ENCODE measurements at places on chromosomes 7 and 10.

DNA sequence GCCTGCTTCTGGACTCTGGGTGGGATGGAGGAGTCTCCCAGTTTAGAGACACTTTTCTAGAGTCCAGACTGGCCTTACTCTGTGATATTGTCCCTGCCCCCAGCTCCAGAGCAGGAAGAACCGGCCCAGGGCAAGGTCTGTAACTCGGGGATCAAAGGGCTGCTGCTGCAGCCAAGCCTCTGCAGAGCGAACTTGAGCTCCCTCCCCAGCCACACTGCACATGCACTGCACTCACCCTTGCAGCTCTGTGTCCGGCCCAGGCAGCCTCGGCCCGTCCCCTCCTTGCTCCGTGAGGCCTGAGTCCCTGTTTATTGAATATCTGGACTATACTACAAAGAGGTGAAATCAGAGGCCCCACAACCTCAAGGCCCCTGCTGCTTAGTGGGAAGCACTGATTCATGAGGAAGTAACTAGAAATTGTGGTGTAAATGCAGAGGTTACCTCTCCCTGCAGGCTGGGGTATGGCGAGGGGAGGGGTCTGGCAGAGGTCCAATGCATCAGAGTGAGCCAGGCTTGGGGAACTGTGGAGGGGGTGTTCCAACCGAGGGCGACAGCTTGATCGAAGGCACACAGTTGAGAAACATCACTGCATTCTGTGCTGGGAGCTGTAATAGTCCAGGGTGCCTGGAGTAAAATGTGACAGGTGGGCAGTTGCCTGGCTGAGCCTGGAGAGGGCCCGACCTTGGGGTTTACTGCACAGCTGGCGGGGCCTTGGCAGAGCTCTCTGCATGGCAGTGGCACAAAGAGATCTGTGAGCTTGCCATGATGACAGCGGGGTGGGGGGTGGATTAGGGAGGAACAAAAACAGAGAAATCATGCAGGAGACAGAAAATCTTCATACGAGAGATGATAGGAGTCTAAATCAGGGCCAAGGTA is 49.1 kb downstream of the AOC1 start:
- DNase-seq: no peak

GRCh38 chr7:96697822-96698221 is 11.8 kb downstream of the SEM1 start:
- DNase-seq: no peak

DNA sequence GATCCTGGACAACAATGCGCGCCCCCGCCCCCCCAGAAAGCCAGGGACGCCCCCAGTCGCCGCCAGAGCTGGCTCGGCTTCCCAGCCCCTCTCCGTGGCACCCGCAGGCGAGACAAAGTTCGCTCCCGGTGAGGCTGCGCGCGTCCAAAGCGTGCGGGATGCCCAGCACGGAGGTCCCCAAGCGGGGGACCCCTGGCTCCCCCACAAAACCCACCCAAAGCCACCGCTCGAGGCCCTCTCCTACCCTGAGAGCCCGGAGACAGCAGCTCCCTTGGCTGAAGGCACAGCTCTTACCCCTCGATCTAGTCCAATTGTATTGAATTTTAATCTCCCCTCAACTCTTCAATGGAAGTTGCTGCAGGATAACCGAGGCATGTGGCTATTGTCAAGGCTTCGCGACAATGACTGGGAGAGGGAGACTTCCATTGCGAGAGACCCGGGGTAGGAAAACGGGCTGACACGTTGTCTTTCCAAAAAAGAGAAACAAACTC is 305.3 kb downstream of the PRPF18 start:
- no peak for DNase-seq

DNA sequence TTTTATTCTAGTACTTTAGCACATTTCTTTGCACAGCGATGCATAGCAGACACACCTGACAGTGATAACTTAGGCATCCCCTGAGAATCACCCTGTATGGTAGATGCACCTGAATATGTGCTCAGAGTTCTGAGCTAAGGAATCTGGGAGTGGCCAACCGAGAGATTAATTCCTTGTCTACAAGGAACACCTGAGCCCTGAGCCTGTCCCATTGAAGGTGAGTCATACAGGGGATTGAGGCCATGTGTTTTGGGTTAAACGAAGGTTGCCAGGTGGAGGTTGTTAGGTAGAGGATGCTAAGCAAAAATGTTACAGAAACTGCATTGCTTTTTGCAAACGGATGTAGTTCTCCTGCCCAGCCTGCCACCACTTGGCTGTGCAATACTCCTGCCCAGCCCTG is 128.9 kb downstream of the AMPH start:
- DNase-seq: no peak

- no peak for DNase-seq
These were observed 4.8 kb downstream of the FGFR2 start for GRCh38 chr10:121593281-121594075.

DNA sequence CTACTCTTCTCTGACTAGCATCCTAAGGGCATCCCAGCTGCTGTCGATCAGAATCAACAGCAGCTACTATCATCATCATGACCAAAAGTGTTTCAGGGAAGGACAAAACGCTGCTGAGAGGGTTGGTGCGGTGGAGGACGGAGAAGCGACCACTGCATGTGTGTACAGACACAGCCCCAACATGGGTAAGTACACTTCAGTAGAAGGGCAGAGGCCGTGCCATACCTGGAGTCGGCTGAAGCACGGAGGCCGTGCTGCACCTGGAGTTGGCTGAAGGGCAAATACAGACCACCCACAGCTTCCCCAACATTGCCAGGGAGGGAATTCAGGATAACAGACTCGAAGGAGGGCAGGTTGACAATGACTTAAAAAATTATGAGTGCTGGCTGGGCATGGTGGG is 67.8 kb upstream of the CYTH3 start:
- DNase-seq: no peak

GRCh38 chr10:317271-317769 is 182.1 kb downstream of the ZMYND11 start:
- no peak for DNase-seq

DNA sequence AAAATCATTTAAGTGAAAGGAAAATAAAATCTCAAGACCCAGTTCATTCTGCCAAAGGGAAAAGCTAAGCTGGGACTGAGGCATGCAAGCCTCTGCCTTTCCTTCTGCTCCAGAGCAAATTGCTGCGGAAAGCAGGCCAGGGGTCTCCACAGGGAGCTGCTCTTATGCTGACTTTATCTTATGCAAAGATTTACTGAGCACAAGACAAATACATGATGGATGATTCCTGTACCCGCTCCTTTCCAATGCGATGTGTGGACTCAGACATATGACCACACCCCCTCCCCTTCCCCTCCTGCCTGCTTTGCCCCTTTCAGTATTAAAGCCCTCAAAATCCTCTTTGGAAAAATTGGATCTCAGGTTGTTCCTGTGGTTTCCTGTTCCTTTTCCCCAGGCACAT is 74.2 kb upstream of the INSIG1 start:
- DNase-seq: no peak

GRCh38 chr7:79790656-79791262 is 337.3 kb upstream of the MAGI2 start:
- DNase-seq: no peak

DNA sequence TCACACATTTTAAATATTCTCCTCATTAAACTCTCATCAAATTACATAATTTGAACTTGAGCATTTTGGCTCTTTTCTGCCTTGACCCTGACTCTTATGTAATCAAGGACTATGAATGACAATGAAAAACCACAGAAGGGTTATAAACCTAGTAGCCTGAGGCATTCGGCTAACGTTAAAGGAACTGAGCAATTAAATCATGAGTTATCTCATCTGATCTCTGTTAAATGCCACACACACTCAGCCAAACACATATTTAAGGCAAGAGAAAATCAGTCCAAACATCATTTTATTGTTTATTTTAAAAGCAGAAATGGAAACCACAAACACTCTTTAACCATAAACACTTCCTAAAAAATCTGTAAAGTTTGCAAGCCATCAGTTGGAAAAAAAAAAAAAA is 204.3 kb downstream of the DGKI start:
- no peak for DNase-seq

- no peak for DNase-seq
These were observed 7.1 kb downstream of the INHBA start for GRCh38 chr7:41695661-41696322.

GRCh38 chr7:96322847-96323461 is 1.1 kb upstream of the SLC25A13 start:
- no peak for DNase-seq

GRCh38 chr7:110620110-110620735 is 470.7 kb upstream of the LRRN3 start:
- DNase-seq: no peak

- no peak for DNase-seq
These were observed 313.5 kb downstream of the WDR37 start for GRCh38 chr10:1369665-1370064.

DNA sequence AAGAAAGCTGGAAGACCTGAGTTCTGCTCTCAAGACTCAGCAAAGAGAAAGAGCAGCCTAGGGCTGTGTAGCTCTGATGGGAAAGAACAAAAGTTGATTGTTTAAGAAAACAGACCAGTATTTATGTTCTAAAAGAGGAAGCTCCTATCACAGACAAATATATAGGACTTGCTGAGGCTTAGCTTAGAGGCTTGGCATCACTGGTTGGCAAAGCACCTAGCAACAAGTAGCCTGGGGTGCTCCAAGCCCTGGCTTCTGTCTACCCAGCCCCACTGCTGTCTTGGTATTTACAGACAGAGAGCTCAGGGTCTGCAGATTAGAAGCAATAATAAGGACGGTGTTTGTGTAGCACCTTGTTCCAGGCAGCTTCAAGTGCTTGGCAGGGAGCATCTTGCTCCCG is 36.9 kb upstream of the CCDC3 start:
- DNase-seq: no peak

DNA sequence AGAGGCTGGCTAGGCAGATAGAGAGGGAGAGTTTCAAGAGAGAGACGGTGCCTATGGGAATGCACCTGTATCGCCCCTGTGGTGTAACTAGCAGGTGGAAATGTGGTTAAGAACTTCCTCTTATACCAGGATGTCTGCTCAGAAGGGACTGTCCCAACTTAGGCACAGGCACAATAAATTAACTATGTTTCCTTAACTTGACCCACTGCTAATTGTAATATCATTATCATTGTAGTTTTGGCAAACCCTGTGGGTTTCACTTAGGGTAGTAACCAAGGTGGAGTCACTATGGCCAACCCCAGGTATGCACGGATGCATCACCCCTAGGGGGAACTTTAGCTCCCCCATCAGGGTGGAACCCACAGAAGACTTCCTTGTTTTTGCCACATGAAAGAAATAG is 455.7 kb downstream of the DGKB start:
- no peak for DNase-seq

DNA sequence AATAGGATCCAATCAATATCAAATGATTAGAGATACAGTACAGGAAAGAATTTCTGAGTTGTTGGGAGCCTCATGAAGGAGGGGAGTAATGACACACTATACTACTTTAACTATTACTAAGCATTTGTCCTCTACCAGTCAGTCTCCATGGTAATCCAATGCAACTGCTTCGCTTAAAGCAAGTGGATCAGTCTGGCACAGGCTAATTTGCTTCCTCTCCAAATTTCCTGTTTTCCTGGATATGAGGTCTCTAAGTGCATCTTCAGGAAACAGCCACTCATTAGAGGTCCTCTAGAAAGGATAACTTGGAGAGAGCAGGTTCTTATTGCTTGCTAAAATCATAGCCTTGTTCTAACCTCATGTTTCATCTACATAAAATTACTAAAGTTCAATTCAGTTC is 8.4 kb upstream of the SEPTIN7 start:
- DNase-seq: no peak

DNA sequence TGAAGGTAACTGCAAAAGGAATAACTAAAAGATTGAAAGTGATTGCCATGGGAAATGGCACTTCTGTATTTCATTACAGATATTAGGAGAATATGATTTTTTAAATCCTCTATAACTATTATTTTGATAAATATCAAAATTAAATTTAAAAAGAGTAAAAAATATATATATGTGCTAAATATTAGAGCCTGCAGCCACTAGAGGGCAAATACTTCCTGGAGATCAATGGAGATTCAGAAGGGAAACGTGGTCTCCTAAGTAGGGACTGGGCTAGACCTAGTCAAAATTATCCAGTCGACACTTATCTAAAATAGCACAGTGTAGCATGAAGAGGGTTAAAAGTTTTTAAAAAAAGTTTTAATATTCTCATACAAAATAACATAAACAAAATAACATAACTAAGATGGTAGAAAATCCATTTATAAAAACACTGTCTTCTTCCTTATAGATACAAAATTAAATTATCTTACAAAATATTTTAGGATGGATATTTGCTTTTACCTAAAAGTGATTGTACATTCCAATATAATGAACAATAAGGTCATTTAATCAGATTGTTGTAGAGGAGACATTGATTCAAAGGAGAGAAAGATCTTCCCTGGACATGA is 434.3 kb downstream of the MDFIC start:
- DNase-seq: no peak

GRCh38 chr10:5854131-5854475 is 35.6 kb downstream of the ANKRD16 start:
- DNase-seq: no peak

- no peak for DNase-seq
These were observed 53.7 kb downstream of the ZRANB1 start for GRCh38 chr10:124995605-124996004.

DNA sequence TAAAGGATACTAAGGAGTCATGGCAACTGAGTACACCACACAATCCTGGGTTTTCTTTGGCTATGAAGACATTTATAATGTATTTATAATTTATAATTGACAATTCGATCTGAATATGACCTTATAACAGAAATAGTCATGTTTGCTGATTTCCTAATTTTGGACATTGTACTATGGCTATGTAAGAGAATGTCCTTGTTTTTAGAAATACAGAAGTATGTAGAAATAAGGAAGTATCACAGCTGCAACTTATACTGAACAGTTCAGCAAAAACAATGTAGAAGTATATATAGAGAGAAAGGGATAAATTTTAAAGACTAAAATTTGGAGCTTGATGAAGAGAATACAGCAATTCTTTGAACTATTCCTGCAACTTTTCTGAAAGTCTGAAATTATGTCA is 32.6 kb downstream of the PRLHR start:
- DNase-seq: no peak

DNA sequence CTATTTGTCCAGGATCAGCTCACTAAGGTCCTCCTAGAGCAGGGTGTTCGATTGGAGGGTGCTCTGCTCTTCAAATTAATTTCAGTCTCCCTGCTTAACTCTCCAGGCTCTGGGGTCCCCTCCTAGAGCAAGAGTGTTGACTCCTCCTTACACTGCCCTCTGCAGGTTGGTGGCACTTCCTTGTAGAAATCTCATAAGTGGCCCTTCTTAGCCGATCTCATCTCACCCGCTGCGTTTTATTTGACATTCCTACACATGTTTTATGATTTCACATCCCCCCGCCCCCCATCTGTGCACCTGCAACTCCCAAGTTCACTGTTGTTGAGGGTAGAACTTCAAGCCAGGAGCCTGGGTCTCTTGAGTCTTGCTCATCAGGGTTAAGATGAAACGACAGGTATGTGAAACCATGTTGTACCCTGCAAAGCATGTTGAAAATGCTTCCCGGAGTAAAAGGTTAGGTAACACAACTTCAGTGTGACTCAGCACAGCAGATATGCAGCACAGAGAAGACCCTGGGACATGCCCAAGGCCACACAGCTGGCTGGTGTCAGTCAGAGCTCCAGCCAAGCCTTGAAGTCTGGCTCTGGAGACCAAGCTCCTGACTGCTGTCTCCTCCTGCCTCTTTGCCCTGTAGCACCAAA is 171.2 kb downstream of the PRKAG2 start:
- no peak for DNase-seq

GRCh38 chr10:37263304-37263703 is 137.9 kb downstream of the ANKRD30A start:
- no peak for DNase-seq

- no peak for DNase-seq
These were observed 1031.7 kb downstream of the LRMDA start for GRCh38 chr10:76463111-76463510.

GRCh38 chr10:75598998-75599397 is 167.6 kb downstream of the LRMDA start:
- no peak for DNase-seq

Measured in stimulated activated CD4-positive, alpha-beta T cell treated with anti-CD3 and anti-CD28 coated beads, TNF-alpha, amount 100 ng/mL, for 24 hours (primary cell).